T-helper 2 cell (primary cell): ENCODE measurements at places on chromosomes 3 and 15.

- no peak for DNase-seq
Measured at GRCh38 chr3:138911621-138912020, 35.3 kb downstream of the FOXL2 start.

GRCh38 chr3:167808910-167809309, 73.4 kb downstream of the SERPINI1 start:
- no peak for DNase-seq

- no peak for DNase-seq
Measured at GRCh38 chr15:48945386-48945785, 18.3 kb downstream of the SHC4 start.

- no peak for DNase-seq
Measured at GRCh38 chr3:175155172-175155571, 296.0 kb downstream of the NAALADL2 start.

- no peak for DNase-seq
Measured at GRCh38 chr3:42476225-42477125, 26.0 kb upstream of the VIPR1 start.

- DNase-seq, result no peak
Measured at GRCh38 chr3:171840445-171840810, 2.7 kb upstream of the TMEM212 start.

DNA sequence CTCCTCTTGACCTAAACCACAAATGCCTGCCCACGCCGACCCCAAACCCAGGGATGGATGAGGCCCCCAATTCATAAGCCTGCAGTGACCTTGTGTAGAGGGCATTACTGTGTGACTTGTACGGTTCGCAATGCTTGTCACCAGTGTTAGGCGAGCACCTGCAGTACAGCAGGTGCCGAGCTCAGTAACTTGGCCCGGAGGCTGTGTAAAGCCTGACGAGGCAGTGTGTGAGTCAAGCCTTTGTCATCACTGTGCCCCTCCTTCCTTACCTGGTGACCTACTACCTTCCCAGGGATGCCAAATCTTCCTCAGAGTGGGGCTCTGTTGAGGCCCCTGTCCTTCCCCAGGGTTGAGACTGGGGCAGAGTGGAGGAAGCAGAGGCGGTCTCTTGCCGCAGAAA, 37.2 kb upstream of the TMEM115 start:
- no peak for DNase-seq

GRCh38 chr3:154690413-154690812, 260.4 kb upstream of the GPR149 start:
- DNase-seq, result no peak

DNA sequence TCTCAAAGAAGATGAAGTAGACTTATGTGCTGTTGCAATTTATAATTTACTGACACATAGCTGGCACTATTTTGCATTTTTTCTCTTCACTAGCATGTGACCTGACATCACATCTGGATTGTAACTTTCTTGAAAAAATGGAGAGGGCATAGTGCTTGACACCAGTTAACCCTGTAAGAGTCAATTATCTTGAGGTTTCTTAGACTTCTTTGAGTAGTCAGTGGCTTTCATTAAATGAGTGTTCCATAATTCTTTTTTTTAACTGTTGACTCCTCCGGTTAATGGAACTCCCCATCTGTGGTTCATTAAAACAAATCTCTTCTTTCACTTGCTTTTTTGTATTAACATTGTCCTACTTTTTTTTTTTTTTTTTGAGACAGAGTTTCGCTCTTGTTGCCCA, 16.9 kb upstream of the PRKCI start:
- no peak for DNase-seq

DNA sequence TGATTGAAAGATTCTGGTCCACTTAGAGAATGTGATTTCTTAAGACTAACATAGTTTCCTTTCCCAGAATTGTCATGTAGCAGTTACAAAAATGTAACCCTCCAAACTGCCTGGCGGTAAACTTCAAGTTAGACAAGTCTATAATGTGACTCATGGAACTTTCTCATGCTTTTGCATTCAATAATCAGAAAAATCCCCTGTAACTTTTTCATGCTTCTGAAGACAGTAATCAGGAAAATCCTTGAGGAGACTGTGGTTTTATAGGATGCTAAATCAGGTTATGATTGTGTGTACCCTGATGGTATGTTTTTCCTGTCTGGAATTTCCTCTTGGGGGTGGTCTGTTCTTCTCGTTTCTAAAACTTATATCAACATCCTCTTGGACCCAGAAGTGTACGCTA, 74.0 kb upstream of the RARB start:
- no peak for DNase-seq

- no peak for DNase-seq
Measured at GRCh38 chr3:157429708-157430107, 6.9 kb upstream of the PTX3 start.

GRCh38 chr3:112101916-112102315, 15.7 kb downstream of the C3orf52 start:
- no peak for DNase-seq

DNA sequence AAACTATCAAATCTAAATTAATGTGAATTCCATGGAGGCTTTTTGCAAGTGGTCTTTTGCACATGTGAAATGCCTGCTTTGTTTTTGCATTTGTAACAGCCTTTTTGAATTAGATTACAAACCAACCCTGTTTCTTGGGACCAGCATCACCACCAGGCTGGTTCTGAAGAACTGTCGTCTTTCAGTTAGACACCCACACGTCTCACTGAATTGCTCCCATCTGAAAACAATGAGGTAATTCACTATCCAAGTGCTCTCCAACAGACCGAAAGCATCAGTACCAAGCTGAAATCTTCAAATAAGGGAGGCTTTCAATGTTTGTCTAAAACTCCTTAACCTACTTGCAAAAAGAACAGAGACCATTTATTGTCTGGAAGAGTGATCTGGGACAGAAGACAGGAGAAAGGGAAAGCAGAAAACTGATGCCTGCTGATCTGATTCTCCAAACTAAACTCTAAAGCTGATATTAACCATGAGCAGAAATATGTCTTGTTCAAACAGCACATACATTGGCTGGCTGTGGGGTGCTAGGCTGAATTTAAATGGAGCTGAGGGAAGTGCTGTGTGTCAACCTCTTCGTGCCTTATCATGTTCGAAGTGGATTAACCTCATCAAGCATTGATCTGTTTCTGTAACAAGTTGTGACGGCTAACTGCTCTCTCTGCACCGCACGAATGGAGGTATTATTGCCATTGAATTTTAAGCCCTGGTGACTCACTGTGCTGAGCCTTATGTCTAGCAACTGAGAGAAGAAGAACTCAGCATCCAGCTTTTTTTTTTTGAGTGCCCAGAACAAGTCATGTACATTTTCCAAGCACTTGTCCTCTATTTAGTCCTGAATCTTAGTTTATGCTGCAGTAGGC, 213.7 kb upstream of the P2RY1 start:
- no peak for DNase-seq

GRCh38 chr3:137792626-137793271, 28.6 kb downstream of the SOX14 start:
- DNase-seq, result no peak

- no peak for DNase-seq
Measured at GRCh38 chr3:79354179-79354688, 413.6 kb downstream of the ROBO1 start.

DNA sequence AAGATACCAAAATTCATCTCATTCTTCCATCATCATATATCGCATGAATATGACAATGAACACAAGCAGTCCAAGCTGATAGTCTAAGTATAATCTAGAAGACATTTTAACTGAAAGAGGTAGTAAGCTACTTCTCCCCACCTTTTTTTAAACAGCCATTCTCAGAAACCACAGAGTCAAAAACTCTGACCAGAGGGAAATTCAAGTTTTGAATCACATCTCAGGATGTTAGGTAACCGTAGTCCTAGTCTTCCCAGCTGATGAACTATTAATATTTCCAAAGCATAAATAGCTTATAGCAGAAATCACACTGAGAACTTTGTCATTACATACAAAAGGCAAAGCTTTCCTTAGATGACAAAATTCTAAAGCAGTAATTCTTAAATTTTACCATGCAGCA, 25.8 kb downstream of the NPTN start:
- no peak for DNase-seq

- no peak for DNase-seq
Measured at GRCh38 chr15:51121118-51121517, 26.4 kb upstream of the TNFAIP8L3 start.

DNA sequence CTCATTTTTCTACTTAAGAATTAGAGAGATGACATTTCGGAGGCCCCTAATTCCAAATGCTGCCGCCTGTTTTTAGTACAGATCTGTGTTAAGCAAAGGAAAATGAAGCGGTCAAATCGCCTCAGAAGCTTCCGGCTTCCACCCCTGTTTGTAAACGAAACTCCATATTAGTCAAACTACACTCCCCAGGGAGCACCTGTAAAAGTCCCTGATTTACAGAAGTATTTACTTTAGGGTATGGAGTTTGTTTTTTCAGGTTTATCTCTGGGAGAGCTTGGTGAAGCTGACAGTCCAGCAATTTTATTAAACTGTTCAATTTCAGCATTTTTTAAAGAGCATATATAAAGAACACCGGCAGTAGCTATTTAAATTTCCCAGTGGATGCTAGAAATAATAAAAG, 319.8 kb downstream of the FHIT start:
- no peak for DNase-seq

DNA sequence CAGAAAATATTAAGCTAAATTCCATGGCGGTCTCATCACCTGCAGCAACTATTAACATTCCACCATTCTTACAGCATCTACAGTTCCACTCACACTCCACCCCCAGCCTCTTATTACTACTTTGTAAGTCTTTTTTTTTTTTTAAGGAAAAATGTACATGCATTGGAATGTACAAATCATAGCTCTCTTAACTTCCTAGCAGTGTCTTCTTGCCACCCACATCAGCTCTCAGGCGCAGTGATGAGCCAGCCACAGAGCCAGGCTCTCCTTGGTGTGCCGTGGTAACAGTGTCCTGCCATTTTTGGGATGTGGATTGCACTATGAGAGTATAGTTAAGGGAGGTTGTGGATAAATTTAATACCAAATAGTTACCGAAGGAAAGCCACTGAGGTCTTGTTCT, 17.8 kb downstream of the ABHD17C start:
- DNase-seq, result no peak

- DNase-seq, result no peak
Measured at GRCh38 chr3:96354742-96355141, 459.7 kb upstream of the EPHA6 start.

DNA sequence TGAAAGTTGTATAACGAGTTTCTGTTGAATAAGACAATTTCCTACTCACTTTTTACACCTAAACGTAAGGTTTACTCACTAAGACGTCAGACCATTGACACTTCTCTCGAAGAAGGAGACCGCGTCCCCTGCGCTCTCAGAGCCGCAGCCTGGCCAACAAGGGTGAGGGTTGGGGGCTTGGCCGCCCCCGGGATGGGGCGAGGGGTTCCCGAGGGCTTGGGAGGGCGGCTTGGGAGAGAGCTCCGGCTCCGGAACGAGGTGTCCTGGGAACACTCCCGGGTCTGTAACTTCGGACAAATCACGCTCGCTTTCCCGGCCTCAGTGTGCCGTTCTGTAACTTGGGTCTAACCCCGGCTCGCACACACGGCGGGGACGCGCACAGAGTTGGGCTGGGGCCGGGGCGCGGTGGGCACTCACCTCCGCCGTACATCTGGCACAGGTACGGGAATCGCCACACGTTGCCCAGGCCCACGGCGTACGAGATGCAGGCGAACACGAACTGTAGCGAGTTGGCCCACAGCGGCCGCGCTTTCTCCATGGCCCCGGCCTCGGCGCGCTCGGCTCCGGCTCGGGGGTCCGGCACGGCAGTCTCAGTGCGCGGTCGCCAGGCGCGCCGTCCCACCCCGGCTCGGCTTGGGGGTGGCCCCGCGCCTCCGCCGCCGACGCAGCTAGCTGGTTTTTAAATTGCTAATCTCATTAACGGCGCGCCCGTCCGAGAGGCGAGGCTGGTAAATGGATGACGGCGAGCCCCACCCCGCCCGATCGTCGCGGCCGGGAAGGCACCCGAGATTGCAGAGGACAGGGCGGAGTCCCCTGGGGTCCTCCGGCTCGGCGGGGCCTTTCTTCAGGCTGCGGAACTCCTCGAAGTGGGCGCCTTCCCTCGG, at the start of gene SLC6A20:
Gene SLC6A20 (minus strand): TSS at position 655 of the 884 bp plus-strand sequence. CDS start 117 bp downstream, at position 538.
- DNase-seq, result no peak

GRCh38 chr3:122692674-122693073, 12.0 kb downstream of the PARP14 start:
- DNase-seq, result no peak

DNA sequence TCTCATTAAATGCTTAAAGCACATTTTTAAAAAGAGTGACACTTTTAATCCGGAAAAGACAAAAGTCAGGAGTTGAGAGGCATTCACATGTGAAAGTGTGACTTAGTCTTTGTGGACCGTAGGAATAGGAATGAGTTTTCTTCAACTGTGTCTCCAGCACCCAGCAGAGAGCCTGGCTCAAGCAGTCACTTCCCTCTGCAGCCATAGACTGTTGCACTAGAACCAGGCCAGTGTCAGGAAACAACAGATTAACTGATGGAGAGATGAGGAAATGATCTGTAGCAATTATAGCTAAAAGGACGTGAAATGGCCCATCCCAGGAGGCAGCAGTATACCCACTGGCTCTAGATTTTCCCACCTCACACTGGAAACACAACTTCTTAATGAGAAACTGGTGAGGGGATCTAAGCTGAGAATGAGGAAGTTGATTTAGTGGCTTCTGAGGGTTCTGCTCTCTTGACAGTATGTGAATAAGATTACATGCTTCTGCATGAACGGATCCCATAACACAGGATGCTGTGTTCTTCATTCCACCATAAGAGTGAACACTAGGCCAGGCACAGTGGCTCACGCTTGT, 19.8 kb downstream of the CFAP92 start:
- no peak for DNase-seq

GRCh38 chr15:59255680-59256336, 49.2 kb downstream of the LDHAL6B start:
- DNase-seq, result no peak

GRCh38 chr3:169173636-169174035, 489.9 kb downstream of the MECOM start:
- DNase-seq, result no peak

DNA sequence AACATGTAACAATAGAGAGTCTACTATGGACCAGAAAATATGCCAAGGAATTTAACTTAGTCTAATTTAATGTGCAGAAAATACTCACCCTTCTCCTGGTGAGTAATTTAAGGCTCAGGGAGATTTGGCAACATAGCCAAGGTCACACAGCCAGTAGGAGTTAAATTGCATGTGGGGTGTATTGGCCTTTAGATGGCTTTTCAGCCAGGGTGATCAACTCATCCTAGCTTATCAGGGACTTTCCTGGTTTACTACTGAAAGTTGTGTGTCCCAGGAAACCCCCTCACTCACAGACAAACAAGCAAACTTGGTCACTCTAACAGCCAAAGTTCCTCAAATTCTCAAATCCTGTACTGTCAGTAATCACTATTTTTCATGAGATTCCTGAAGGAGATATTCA, 2.6 kb upstream of the SLC9A9 start:
- DNase-seq, result no peak
